ENCODE measurements at places on chromosomes 16 and 17. TPM values are rescaled to one million over a fixed set of nuclear protein-coding genes. Genes with fewer than 3 reads are reported as not detected.

The PDILT gene
- not detected for total RNA-seq

The PRSS22 gene
- total RNA-seq = not detected

The CACNG1 gene
- total RNA-seq = not detected

The KRT17 gene
- total RNA-seq = 1.6 TPM

The TBC1D16 gene
- total RNA-seq = 48.6 TPM

The SMTNL2 gene
- not detected for total RNA-seq

The TMIGD1 gene
- not detected for total RNA-seq

The CCDC144A gene
- 2.9 TPM for total RNA-seq

The TBC1D3H gene
- not detected for total RNA-seq

The TMEM92 gene
- total RNA-seq = not detected
